ENCODE measurements at places on chromosomes 3 and 15. TPM values are rescaled to one million over a fixed set of nuclear protein-coding genes. Genes with fewer than 3 reads are reported as not detected.

Gene CACNA2D2
- total RNA-seq: 1.9 TPM

Gene PRRT3
- total RNA-seq: 1.2 TPM

Gene TRPM1
- not detected for total RNA-seq

Gene CELF6
- 1.1 TPM for total RNA-seq

Gene CD96
- total RNA-seq: 3.3 TPM

Gene MME
- total RNA-seq: 1.1 TPM

GRCh38 chr3:87867001-87867400 lies 191.8 kb downstream of the CGGBP1 start:
- DNase-seq: no peak

DNA sequence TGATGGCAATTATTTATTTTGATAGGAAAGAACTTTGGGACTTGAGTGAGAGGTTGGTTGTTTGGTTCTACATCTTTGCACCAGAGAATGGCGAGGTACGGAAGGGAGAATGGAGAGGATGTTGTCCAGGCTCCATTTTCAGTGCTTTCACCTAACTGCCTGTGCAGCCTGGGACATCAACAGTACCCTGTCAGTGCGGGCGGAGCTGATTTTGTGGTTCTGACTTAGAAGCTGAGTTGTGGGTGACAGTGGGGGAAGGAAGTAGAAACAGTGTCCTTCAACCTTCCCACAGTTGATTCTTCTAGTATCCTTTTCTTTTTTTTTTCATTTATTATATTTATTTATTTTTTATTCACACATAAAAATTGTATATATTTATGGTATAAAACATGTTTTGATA lies 95.3 kb downstream of the TIGIT start:
- no peak for DNase-seq

DNA sequence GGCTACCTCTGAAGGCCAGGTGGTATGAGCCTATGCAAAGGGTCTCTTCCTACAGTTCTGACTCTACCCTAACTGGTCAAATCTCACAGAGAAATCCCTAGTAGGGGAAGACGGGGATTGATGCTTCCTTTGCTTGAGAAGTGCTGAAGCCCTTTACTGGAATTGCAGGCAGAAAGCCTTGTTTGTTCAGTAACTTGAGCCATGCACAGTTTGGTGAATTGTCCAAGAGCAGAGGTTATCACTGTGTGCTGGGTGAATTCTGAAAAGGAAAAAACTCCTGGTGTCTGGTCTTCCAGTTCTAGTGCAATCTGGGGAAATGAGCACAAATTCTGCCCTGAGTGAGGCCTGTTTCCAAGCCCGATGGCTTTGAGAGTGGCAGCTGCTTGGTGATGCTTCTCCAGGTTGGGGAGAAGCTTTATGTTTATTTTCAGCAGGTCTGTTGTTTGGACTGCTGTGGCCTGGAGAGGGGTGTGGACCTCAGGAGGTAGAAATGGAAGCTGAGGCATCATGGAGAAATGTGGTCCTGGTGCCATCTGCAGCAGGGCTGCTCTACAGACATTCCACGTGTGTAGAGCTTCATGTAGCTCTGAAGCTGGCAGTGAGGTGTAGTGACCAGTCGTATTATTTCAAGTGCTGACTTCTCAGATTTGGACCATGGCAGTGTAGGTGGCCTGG lies 60.9 kb downstream of the ARNT2 start:
- DNase-seq: no peak

DNA sequence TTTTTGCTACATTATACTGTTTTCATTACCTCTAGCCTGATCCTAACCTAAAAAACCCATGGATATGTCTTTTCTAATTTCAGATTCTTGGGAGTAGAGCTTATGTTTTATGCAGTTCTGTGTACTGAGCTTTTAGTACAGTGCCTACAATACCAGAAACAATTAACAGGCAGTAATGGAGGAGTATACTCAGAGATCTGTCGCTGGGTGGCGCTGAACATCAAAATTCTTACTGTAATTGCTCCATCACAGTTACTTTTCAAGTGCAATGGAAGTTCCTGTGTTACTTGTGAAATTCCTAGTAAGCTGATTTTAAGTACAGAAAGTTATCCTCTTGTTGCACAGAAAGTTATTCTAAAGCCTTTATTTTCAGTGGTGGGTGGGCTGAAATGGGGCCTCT lies 66.9 kb downstream of the RNF13 start:
- DNase-seq: peak; percentile 51

DNA sequence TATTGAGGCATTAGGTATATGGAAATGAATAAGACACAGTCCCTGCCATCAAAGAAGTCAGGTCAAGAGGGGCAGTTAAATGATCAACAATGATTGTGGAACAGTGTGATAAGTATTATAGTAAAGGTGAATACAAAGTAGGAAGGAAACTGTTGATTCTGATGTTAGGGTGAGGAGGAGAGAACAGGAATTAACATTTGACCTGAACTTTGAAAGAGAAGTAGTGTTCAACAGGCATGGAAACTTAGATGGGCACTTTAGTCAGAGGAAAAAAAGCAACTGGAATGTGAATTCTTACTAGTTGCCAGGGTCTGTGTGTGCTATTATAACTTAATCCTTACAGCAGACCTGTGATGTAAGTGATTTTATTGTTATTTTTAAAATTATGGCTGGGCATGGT lies 17.6 kb downstream of the HACD3 start:
- DNase-seq: no peak

GRCh38 chr3:127572186-127572585 lies 18.3 kb downstream of the TPRA1 start:
- no peak for DNase-seq

DNA sequence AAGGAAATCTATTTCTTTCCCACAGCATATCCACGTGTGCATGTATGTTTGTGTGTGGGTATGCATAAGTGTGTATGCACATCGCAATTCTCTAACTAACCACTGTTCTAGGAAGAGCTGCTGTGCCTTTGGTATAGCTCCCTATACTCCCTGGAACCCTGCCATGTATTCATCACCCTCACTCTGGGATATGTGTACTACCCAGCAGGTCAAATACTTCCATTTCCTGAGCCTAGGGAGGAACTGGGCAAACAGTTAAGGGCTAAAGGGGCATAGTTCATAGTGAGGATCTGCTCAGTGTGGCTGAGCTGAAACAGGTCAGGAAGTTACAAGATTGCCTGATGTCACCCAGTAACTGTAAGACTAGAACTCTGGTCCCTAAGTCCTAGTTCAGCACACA lies 260.4 kb downstream of the RPLP1 start:
- no peak for DNase-seq

GRCh38 chr3:57164657-57165573 lies at the start of gene IL17RD:
Gene IL17RD (minus strand): TSS chr3:57165353. CDS start chr3:57165286, 67 bp downstream.
- DNase-seq: peak; percentile 68

GRCh38 chr15:67036775-67037555 lies 28.4 kb upstream of the SMAD3 start:
- no peak for DNase-seq

GRCh38 chr3:23112491-23112890 lies 90.6 kb upstream of the UBE2E2 start:
- peak; percentile 60 for DNase-seq

DNA sequence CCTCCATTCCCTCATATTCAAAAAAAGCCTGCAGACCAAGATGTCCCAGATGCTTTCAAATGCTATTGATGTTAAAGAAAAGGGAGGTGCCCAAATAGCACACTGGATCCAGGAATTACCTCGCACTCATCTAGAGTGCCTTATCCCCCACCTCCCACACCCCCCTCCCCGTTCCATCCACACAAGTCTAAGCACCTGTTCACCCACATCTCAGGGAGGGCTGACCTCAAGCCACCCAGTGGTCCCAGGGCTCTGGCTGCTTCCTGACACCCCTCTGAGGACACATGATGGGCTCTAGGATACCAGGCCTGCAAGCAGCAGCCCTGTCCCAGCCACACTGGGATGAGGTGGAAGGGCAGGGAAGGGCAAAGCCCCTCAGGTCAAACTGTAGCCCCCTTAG lies 4.8 kb downstream of the RBPMS2 start:
- DNase-seq: no peak

GRCh38 chr3:84444726-84445521 lies 513.9 kb upstream of the CADM2 start:
- DNase-seq: no peak

All from left colon (tissue), 2 donors.